CD4-positive, alpha-beta T cell treated with Interleukin-4 for 1 hour (primary cell): ENCODE measurements at places on chromosomes 5 and 9.

DNA sequence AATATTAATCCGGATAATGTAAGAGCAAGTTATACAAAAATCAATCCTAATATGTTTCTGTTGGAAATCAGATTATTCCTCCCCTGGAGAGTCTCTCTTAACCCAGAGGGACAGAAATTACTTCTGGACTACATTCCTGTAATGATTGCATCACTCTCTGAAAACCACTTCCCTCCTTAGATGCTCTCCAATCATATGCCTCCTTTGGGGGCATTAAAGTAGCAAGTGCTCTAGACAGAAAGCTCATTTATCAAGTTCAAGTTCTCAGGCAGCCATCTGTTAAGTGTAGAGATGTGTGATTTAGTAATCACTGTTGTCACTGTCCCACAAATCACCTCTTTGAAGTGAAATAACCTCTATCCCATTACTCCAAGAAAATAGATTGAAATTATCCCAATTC is 247.1 kb downstream of the SLCO4C1 start:
- DNase-seq, result no peak

- DNase-seq, result no peak
Observed at GRCh38 chr9:93596399-93596798, 20.0 kb downstream of the PHF2 start.

DNA sequence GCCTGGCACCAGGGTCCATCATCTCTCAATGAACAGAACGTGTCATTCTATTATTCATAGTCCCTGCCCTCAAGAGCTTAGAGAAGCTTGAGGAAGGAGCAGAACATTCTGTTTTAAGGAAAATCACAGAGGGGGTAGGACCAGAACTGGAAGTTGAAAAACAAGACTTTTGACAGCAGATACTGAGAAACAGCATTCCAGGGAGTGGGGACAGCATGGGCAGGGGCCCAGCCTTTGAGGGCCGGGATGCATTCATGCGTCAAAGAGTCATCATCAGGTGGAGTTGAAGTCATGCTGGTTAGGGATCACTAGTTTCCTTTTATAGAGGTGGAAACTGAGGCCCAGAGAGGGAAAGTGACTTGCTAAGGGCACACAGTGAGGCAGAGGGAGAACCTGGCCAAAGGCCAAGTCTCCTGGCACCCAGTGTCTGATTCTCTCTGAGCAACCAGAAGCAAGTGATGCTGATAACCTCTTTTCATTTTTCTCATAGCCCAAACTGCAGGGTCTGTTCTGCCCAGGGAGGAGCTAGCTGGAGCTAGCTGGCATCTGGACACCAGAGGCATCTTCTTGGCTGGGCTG is 41.5 kb upstream of the STXBP1 start:
- no peak for DNase-seq

GRCh38 chr9:127856094-127856728 is 1.8 kb upstream of the ENG start:
- DNase-seq, result no peak

DNA sequence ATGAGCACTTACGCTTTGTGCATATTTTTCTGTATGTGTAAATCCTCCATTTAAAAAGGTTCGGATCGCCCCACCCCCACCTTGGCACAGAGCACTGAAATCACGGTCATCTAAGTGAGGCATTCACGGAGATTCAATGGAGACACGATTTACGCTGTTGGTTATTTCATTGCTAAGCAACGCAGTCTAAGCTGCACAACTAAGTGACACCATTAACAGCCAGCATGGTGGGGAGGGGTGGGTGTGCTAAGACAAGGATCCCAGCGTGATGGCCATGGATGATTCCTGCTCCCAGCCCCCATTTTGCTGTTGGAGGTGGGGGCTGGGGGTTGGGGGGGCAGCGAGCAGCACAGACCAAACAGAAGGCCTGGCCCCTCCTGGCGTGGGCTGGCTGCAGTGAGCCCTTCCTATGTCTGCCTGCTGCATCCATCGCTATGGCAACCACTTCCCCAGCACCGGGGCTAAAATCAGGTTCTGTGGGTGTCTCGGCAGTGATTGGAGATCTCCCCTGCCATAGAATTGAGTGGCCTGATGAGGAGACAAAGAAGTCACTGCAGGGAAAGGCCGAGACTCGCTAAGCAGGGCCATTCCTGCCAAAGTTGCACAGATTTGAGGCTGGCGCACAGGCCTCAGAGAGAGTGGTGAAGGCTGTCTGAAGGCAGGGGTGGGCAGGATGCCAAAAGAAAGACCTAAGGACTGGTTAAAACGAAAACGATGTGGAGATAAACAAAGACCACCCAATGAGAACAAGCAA is 14.3 kb upstream of the MARCHF6 start:
- DNase-seq, result no peak

- no peak for DNase-seq
Observed at GRCh38 chr5:29963956-29964355, 1229.5 kb upstream of the CDH6 start.

GRCh38 chr9:76911971-76912370 is 6.1 kb upstream of the PRUNE2 start:
- no peak for DNase-seq

DNA sequence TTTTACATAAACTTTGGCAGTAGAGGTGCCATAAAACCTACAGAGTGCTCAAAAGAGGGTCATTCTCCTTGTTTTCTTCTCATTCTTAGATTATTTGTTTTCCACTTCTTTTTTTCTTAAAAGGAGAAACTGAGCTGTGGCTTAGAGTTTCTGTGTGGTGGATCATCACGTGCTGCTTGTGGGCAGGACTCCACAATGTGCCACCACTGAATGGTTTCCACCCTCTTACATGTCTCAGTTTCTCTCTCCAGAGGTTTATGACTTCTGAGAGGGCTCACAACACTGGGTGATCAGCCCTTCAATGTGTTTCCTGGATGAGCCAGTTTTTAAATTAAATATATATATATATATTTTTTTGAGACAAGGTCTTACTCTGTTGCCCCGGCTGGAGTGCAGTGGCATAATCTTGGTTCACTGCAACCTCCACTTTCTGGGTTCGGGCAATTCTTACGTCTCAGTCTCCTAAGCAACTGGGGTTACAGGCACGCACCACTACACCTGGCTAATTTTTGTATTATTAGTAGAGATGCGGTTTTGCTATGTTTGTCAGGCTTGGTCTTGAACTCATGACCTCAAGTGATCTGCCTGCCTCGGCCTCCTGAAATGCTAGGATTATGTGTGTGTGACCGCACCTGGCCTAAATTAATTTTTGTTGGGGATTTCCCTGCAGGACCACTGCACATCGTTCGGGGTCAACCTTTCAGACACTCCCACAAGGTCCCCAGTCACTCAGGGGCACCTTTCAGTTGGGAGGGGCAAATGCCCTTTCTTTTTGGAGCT is 3.1 kb upstream of the UNC13B start:
- DNase-seq, result no peak

DNA sequence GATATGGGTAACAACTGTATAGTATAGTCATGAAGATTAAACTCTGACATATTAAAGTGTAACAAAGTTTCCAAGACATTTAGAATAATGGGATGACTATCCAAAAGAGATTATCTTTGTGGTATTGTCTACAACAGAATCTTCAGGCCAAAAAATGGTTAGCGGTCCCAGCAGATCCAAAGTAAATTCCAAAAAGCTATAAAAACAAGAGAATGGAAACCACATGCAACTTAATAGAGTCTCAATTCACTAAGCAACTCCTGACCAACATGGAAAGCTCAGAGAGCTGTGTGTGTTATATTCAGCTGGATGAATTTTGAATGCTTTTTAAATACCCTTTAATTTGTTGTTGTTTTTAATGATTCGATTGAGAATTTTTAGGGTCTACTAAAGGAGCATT is 688.2 kb downstream of the CETN3 start:
- no peak for DNase-seq

DNA sequence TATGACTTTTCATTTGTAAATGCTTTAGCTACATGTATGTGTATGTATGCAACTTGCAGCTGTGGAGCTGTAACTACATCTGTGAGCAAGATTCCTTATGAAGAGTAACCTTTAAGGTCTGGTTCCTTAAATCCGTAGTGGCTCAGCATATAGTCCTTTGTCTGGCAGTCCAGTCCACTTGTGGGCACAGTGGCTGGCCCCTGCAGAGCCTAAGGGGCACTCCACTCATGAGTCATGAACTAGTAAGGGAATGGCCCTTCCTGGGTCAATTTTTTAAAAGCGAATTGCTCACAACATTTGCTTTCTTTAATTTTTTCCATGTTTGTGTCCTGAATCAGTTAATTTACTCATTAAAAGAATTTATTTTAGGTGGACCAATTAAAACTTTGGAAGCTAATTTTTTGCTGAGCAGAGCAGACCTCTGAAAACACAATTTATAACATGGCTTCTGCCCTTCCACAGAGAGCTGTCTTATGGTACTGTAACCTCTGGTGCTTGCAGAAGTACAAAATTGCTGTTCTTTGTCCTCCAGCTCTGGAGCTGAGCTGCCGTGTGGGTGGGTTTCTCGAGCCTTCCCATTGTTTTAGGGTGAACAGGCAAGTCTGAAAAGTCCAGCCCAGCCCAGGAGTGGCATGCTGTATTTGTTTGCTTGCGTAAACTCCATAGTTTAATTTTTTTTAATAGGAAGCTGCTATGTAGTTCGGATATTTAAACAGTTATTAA is 110.1 kb downstream of the MVB12B start:
- DNase-seq, result no peak
